Stimulated activated CD4-positive, alpha-beta T cell treated with anti-CD3 and anti-CD28 coated beads, Interleukin-4, amount 100 ng/mL, for 48 hours (primary cell): ENCODE measurements at places on chromosomes 6 and 20.

- DNase-seq = no peak
Observed at GRCh38 chr6:155389130-155389529, 66.5 kb downstream of the NOX3 start.

GRCh38 chr6:169832247-169832948, 81.0 kb downstream of the ERMARD start:
- no peak for DNase-seq

DNA sequence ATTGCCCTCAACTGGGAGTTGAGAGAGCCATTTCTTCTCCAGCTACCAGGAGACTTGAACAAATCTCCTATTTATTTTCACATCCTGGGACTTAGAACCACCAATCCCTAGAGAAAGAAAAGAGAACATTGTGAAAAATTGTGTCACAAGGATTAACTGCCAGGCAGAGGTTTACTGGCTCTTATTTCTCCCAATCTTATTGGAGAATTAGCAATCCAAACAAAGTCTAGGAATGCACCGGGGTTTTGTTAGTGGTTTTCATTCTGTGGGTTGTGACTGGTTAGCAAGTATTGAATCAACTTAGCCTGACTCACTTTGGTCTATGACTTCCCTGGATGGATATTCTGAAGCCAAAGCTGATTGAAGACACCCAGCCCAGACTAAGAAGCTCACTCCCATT, 21.2 kb upstream of the ENPP5 start:
- DNase-seq = no peak

DNA sequence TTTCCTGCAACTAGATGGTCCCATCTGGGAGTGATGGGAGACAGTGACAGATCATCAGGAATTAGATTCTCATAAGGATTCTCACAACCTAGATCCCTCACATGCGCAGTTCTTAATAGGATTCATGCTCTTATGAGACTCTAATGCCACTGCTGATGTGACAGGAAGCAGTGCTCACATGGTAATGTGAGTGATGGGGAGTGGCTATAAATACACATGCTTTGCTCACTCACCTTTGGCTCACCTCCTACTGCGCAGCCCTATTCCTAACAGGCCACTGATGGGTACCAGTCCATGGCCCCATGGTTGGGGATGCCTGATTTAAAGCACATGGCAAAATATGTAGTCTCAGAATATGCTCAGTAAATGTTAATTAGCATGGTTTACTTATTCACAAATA, 80.6 kb upstream of the MBOAT1 start:
- no peak for DNase-seq
